Right atrium auricular region (tissue), 2 donors: ENCODE measurements at places on chromosomes 11 and 22. TPM values are rescaled to one million over a fixed set of nuclear protein-coding genes. Genes with fewer than 3 reads are reported as not detected.

DNA sequence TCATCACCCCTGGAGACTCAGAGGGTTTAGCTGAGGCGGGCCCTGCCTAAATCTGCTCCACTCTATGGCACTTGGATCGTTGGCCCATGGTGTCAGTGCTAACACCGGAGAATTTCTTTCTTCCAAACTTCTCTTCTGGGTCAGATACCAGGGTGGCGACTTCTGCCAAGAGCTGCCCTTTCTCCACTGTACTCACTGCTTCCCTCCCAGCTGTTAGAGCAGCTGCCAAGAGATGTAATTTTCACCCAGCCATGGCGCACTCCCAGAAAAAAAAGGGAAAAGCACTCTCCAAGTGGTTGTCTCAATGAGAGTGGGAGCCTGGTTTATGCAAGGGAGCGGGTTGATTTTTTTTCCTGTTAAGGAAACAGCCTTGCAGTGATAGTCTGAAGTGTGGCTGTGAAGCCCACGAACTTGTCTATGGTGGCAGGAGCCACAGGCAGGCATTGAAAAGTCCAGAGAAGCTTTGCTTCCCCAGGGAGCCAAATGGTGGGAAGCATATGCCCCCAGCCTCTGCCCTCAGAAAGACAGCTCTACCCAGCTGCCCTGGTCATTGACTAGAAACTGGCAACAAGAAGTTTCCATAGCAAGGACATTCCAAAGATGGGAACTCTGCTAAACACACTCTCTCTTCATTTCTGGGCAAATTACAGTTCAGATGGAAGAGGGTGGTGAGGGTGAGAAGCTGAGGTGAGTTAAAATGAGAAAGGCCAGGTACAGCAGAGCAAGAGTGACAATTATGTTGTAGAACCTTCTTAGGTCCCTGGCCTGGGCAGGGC lies 10.7 kb downstream of the PCSK7 start:
- no peak overlapping the region for H3K4me3 ChIP-seq
- H3K27me3 ChIP-seq = no peaks in the 10 kb centered on the region
- no peaks in the 10 kb centered on the region for H3K4me1 ChIP-seq
- H3K27ac ChIP-seq = peak overlapping the region; percentile 84
- DNase-seq = no peak

DNA sequence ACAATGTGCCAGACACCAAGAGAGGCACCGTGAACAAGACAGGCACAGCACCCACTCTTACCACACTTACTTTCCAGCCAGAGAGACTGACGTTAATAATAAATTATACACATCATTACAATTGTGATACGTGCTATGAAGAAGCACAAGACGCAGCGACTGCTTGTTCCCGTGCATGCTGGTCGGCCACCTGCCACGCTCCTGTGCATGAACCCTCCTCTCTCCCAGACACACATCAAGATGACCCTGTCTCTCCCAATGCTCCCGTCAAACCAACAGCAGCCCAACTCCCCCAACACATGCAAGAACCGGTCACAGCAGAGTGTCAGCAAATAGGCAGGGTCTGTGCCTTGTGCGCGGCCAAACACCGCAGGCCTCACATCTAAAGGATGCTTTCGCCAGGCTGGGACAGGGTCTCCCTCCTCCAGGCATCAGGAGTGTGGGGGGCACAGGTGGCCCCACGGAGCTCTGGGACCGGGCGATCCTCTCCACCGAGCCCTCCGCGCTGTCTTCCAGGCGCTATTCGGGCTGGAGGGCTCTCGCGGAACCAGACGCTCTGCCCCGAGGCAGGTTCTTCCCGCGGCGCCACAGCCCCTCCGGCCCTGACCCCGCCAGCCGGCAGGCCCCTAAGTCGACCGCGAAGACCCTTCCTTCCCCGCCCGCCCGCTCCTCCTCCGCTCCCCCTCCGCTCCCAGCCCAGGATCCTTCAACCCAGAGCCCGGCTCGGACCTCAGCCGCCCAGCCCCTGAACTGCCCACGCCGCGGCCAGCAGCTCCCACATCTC lies 533 bp downstream of the SERGEF start:
- H3K4me1 ChIP-seq = peaks cover 19% of the 10 kb centered on the region
- peak; percentile 59 for DNase-seq
- H3K27me3 ChIP-seq = no peaks in the 10 kb centered on the region
- no peaks in the 10 kb centered on the region for H3K36me3 ChIP-seq
- peak overlapping the region; percentile 91 for H3K27ac ChIP-seq
- H3K4me3 ChIP-seq = peak overlapping the region; percentile 68

Gene EFCAB6
- total RNA-seq = 1.5 TPM

DNA sequence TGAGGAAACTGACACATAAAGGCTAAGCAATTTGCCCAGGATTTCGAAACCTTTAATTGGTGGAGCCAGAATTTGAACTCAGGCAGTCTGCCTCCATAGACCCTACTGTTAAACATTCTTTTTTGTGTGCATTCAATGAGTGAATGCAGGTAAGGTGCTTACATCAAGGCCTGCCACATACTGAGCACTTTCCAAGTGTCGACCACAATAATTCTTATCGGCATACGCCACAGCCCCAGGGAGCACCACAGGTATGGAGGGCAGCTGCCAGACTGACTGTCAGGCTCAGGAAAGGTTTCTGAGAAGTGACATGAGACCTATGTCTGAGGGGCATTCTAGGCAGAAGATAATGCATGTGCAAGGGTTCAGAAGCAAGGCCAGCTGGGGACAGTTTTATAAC lies 334.7 kb upstream of the NARS2 start:
- no peaks in the 10 kb centered on the region for H3K4me1 ChIP-seq
- no peak overlapping the region for H3K27ac ChIP-seq
- no peak for DNase-seq
- no peaks in the 10 kb centered on the region for H3K27me3 ChIP-seq
- no peaks in the 10 kb centered on the region for H3K36me3 ChIP-seq

Gene KRTAP5-2
- not detected for total RNA-seq

DNA sequence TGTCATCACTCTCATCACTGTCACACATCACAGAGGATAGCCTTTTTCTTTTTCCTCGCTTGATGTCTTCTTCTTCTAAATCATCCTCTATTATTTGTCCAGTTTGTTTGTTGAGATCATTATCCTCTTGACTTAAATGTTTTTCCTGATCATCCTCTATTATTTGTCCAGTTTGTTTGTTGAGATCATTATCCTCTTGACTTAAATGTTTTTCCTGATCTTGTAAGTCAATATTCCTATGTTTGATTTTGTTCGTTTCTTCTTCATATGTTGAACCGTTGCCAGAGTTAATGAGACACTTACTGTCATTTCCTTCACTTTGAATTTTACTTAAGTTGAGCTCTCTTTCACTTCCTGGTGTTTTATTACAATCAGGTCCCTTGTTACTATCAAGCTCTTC lies 5.6 kb downstream of the CCDC82 start:
- H3K4me1 ChIP-seq = peaks cover 11% of the 10 kb centered on the region
- no peaks in the 10 kb centered on the region for H3K27me3 ChIP-seq

Gene MUC6
- not detected for total RNA-seq

GRCh38 chr11:71335371-71335770 lies 83.0 kb upstream of the SHANK2 start:
- H3K4me3 ChIP-seq = no peak overlapping the region
- H3K36me3 ChIP-seq = no peaks in the 10 kb centered on the region
- H3K4me1 ChIP-seq = no peaks in the 10 kb centered on the region
- no peaks in the 10 kb centered on the region for H3K27me3 ChIP-seq

Gene PNPLA5
- not detected for total RNA-seq

DNA sequence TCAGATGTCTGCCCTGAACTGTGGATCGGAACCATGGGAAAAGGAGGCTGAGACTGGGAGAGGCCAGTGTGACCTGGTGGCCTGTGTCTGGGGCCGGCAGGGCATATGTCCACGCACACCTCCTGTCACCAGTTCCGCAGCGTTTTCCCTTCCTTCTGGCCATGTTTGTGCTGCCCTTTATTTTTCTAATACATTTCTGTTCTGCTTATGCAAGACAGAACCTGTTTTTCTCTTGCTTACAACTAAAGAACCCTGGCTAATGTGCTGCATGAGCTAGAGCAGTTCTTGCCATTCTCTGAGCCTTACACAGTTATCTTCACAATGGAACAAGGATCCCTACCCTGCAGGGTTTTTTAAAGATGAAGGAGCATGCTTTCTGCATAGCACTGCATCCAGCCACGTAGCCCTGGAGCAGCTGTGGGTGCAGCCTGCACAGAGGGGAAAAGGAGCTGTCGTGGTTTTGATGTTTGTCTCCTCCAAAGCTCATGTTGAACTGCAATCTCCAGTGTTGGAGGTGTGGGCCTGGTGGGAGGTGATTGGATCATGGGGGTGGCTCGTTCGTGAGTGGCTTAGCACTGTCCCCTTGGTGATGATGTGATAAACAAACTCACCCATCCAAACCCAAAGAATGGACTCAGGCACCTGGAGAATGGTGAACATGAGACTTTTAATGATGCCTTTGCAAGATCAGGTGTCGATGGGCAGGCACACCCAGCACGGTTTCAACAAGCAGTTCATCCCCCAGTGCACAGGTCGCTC lies 84.8 kb upstream of the SHANK2 start:
- H3K27me3 ChIP-seq = no peaks in the 10 kb centered on the region
- no peak overlapping the region for H3K4me3 ChIP-seq
- DNase-seq = no peak
- no peaks in the 10 kb centered on the region for H3K36me3 ChIP-seq

GRCh38 chr11:93492464-93493251 lies 50.5 kb downstream of the SMCO4 start:
- H3K4me3 ChIP-seq = no peak overlapping the region
- no peaks in the 10 kb centered on the region for H3K4me1 ChIP-seq
- no peak for DNase-seq
- no peaks in the 10 kb centered on the region for H3K27me3 ChIP-seq
- H3K27ac ChIP-seq = no peak overlapping the region

Gene BCO2
- 44.7 TPM for total RNA-seq

- no peaks in the 10 kb centered on the region for H3K36me3 ChIP-seq
- H3K4me1 ChIP-seq = no peaks in the 10 kb centered on the region
- H3K4me3 ChIP-seq = no peak overlapping the region
- H3K27ac ChIP-seq = no peak overlapping the region
- DNase-seq = no peak
Observed at GRCh38 chr11:77152846-77153245, 24.8 kb downstream of the MYO7A start.

Gene CALCA
- not detected for total RNA-seq

Gene ARHGAP42
- 6.1 TPM for total RNA-seq

GRCh38 chr22:42432818-42433217 lies 615 bp upstream of the NFAM1 start:
- no peaks in the 10 kb centered on the region for H3K4me1 ChIP-seq
- H3K36me3 ChIP-seq = no peaks in the 10 kb centered on the region
- H3K27ac ChIP-seq = no peak overlapping the region
- no peak for DNase-seq
- no peaks in the 10 kb centered on the region for H3K27me3 ChIP-seq
- H3K4me3 ChIP-seq = no peak overlapping the region

Gene FREY1
- total RNA-seq = 0.55 TPM

GRCh38 chr11:1936781-1937615 lies 10.1 kb upstream of the MRPL23 start:
- H3K4me1 ChIP-seq = peaks cover 12% of the 10 kb centered on the region
- no peaks in the 10 kb centered on the region for H3K27me3 ChIP-seq
- no peak overlapping the region for H3K4me3 ChIP-seq
- no peak overlapping the region for H3K27ac ChIP-seq
- no peaks in the 10 kb centered on the region for H3K36me3 ChIP-seq

DNA sequence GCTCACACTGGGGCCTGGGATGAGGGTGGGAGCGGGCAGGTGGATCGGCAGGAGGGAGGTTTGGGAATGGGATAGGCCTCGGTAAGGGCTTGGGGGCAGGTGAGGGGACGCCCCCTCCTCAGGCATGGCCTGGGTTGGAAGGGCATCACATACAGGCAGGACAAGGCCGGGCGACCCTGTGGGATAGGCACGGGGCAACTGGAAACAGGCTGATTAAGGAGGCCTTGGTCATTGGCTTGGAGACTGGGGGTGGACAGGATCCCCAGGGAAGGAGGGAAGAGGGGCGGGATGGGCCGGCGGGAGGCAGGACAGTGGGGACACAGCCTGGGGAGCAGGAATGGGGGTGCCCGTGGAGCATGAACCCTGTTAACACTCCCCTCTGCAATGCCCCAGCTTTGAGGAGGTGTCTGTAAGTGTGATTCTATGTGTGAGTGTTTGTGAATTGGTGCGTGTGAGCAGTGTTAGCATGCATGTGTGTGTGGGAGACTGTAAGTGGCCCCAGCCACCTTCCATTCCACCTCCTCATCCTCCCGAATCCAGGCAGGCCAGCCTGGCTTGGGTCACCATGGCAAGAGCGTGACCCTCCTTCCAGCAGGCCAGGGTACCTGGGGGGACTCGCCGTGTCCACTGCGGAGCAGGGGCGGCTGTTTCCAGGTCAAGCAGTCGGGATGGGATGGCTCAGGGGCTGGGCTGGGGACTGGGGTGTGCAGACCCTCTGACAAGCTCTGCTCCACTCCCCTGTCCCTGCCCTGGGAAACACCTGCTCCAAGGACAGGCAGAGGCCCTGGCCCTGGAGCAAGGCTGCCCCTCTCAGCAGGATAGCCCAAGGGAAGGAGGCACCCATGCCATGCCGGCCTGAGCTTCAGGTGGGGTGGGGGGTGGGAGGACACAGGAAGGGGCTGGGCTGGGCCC lies 3.4 kb upstream of the PIM3 start:
- H3K4me1 ChIP-seq = no peaks in the 10 kb centered on the region
- H3K27me3 ChIP-seq = no peaks in the 10 kb centered on the region
- no peak overlapping the region for H3K4me3 ChIP-seq
- H3K27ac ChIP-seq = peak overlapping the region; percentile 90
- H3K36me3 ChIP-seq = peaks cover 10% of the 10 kb centered on the region
- DNase-seq = no peak

Gene NPAS4
- total RNA-seq = 0.19 TPM

DNA sequence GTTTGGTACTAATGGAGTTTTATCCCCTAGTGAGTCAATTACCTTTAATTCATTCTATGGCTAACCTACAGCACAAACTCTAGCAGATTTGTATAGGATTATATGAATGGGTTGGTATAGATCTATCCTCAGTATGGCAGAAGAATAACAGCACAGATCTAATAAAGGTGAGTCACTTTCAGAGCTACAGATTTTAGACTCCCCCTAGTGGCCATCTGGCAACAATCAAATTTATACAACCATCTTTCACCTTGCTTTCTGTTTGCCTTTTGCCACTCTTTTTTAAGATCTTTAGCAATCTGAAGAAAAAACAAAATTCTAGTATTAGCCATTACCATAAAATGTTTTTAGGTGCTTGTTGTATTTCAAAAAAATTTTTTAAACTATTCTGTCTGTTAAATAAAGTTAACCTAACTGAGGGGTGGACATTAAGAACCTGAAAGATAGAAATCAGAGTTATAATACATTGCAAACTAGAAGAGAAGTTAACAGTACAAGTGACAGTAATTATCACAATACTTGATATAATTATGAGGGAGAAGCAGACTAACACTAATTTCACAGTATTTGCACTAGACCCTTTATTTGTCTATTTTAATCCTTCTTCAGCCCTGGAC lies 25.8 kb downstream of the DDIAS start:
- H3K27ac ChIP-seq = no peak overlapping the region
- no peak overlapping the region for H3K4me3 ChIP-seq
- H3K36me3 ChIP-seq = no peaks in the 10 kb centered on the region
- no peaks in the 10 kb centered on the region for H3K27me3 ChIP-seq
- DNase-seq = no peak

Gene DERL3
- 4.0 TPM for total RNA-seq
